ENCODE measurements at places on chromosomes 5 and 9.

GRCh38 chr9:87245271-87245670 is 252.4 kb upstream of the DAPK1 start:
- DNase-seq: no peak

- no peak for DNase-seq
These were observed 83.3 kb upstream of the ZBTB43 start for GRCh38 chr9:126721564-126721981.

GRCh38 chr5:108728566-108729241 is 19.0 kb upstream of the FER start:
- peak; percentile 49 for DNase-seq

- DNase-seq: no peak
These were observed 455.1 kb downstream of the EFNA5 start for GRCh38 chr5:107215611-107216010.

DNA sequence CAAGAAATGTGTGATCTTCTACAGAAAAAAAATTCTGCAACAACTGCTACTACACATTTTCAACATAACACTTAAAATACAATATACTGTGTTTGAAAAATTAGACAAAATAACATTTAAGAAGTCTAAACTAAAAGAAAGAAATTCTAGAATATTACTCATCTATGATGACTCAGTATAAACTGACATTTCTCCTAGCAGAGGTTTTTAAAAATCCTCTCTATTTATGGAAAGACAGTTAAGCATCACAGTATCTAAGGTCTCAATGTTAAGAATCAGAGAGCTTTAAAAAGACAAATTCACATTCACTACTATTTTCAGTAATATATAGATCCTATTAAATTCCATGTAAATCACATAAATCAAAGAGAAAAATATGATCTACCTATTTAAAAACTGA is 61.3 kb downstream of the NR2F1-AS1 start:
- DNase-seq: no peak

- DNase-seq: no peak
These were observed 112.8 kb downstream of the CMYA5 start for GRCh38 chr5:79802406-79802805.

- DNase-seq: no peak
These were observed 532.7 kb upstream of the GRAMD2B start for GRCh38 chr5:125890511-125890931.

DNA sequence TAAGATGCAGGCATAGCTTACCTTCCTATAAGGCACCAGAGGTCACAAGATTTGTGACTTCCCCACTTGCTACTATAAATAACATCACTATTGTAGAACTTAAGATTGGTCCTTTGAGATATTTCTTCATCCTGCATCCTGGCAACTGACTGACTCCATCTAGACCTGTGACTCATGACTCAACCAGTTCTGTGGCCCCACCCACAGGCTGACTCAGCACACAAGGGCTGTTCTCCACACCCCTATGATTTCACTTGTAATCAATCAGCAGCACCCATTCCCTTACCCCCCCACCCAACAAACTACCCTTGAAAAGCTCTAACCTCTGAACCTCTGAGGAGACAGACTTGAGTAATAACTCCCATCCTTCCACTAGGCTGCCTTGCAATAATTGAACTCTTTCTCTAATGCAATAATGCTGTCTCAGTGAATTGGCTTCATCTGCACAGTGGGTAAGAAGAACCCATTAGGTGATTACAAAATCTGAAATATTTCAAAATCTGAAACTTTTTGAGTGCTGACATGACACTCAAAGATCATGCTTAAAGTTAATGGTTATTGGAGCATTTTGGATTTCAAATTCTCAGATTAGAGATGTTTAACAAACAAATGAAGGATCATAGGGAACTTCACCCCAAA is 296.7 kb downstream of the ARL15 start:
- peak; percentile 54 for DNase-seq

DNA sequence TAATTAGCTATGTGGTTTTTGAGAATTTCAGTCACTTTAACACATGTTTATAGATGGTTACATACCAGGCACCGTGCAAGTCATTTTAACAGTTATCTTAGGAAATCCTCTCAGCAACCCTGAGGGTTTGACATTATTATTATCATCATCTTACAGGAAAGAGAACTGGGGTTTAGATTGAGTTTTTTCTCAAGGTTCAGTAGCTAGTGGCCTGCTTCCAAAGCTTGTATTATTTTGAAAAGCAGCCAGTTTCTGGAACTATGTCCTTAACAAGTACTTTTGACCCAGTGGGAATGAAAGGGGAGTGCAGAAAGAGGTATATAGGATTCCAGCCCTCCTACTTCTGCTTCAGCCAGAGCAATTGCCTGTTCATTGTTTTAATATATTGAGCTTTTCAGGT is 157.5 kb downstream of the COMMD10 start:
- no peak for DNase-seq

DNA sequence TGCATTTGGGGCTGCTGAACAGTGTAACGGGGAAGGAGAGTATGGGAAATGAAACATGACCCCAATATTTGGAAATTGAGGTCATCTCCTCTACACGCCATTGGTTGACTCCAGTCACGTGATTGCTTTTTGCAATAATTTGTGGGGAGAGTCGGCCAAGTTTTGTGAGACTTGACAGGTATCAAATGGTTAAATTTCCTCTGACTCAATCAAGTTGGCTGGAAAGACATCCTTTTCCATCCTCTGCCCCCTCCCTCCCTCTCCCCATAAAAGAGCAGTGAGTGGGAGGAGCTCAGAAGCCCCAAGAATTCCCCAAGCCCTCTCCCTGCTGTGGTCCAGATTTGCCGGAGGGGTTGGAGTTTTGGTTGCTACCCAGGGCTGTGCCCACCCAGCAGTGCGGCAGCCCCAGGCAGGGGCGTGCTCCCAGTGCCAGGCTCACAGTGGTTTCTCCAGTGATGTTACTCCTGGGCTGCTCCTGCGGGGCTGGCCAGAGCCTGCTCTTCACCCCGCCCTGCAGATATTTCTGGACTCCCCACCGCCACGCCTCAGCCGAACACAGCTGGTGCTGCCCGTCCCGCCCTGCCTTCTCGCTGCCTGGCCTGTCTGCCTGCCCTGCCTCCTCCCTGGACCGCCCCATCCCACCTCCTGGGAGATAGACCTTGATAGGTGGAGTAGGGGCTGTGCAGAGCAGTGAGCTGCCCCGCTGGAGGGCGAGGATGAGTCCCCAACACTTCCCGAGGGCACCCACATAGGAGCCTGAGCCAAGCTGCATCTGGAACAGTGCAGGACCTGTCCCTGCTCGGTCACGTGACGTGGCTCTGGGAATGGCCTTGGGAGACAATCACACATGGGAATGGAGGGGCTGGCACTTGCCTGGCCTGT is 3.4 kb downstream of the COL5A1 start:
- no peak for DNase-seq

GRCh38 chr5:139415221-139415861 is 11.5 kb upstream of the SPATA24 start:
- no peak for DNase-seq

DNA sequence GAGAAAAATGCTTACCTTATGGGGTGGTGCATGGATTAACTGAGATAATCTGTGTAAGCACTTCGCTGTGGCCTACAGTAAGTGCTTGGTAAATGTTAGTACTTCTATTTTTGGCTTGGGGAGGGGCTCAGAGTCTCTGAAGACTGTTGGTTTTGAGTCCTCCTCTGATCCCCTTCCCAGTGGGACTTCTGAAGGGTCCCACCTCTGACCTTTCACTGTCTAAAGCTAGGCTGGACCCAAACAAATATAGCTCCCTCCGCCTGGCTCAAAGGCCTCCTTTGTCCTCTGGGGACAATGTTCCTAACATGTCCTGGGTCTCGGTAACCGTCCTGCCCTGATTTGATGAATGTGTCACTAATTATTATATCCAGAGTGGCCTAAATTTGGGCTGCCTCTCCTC is 34.8 kb downstream of the CAMK2A start:
- no peak for DNase-seq

DNA sequence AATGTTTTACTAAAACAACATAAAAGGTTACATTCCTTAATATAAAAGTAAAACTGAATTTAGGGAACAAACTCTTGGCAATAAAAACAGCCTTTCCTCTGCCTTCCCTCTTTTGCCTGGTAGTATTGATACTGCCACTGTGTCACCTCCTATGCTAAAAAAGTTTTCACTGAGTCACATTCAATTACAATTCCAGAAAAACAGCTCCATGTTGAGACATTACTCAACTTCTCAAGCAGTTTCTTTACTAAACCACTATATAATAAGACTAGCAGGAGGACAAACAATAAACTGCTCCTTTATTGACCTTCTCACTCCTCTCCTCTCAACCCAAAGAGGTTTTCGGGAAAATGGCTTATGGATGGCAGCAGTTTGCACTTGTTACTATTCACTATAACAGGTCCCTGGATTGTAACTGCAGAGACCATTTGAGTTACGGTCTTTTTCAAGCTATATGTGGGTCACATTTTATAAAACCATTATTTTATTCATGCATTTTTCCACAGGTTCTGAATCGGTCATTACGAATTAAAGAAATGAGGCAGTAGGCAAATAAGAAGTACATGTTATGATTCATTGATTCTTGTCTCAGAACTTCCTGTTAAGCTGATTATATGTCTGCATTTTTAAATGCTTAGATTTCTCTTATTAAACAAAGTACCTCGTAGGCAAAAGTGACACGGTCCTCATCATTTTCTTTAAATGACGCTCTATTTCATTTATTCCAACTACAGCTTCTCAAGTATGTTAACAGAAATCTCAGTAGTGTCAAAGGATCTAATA is 2.1 kb downstream of the ZDHHC21 start:
- no peak for DNase-seq

GRCh38 chr5:94184870-94185269 is 433.5 kb downstream of the KIAA0825 start:
- DNase-seq: no peak

GRCh38 chr5:35067985-35068384 is 20.2 kb upstream of the AGXT2 start:
- DNase-seq: no peak

- no peak for DNase-seq
These were observed 190.8 kb upstream of the BRINP1 start for GRCh38 chr9:119559986-119560385.

GRCh38 chr9:70387663-70388062 is 26.8 kb downstream of the KLF9 start:
- no peak for DNase-seq

- DNase-seq: peak; percentile 7
These were observed 160.0 kb downstream of the RMI1 start for GRCh38 chr9:84140535-84141101.

- peak; percentile 80 for DNase-seq
These were observed at the start of gene C9orf72 for GRCh38 chr9:27572918-27573633. C9orf72 (minus strand) TSS chr9:27573481; CDS start chr9:27567120, 6,361 bp downstream.

GRCh38 chr5:171893290-171893886 is 107.8 kb downstream of the SMIM23 start:
- DNase-seq: no peak

- DNase-seq: no peak
These were observed 264.7 kb downstream of the TRIM32 start for GRCh38 chr9:116951588-116952435.

GRCh38 chr5:83891261-83891660 is 170.6 kb upstream of the HAPLN1 start:
- no peak for DNase-seq

DNA sequence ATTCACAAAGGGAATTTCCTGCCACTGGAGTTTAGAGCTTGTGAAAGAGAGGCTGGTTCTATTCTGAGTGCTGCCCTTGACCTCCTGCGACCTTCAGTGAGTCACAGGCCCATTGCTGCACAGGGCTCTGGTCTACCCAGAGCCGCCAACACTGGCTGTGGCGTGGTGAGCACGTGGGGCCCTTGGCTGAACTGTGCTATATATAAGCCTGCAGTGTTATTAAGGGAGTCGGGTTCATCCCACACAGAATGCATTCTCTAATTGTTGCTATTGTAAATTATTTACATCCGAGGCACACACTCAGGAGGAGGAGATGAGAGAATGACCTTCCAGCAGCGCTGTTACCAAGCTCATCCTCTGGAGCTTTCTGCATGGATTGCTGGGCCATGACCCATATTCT is 47.1 kb downstream of the BRINP1 start:
- DNase-seq: no peak

GRCh38 chr5:138445547-138446271 is 6.9 kb downstream of the REEP2 start:
- peak; percentile 44 for DNase-seq

DNA sequence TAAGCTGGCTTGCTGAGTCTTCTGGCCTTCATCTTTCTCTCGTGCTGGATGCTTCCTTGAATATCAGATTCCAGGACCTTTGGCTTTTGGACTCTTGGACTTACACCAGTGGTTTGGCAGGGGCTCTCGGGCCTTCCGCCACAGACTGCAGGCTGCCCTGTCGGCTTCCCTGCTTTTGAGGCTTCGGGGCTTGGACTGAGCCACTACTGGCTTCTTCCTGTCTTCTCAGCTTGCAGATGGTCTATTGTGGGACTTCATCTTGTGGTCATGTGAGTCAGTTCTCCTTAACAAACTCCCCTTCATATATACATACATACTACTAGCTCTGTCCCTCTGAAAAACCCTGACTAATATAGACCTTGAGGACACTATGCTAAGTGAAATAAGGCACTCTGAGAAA is 78.3 kb upstream of the SSBP2 start:
- DNase-seq: no peak

DNA sequence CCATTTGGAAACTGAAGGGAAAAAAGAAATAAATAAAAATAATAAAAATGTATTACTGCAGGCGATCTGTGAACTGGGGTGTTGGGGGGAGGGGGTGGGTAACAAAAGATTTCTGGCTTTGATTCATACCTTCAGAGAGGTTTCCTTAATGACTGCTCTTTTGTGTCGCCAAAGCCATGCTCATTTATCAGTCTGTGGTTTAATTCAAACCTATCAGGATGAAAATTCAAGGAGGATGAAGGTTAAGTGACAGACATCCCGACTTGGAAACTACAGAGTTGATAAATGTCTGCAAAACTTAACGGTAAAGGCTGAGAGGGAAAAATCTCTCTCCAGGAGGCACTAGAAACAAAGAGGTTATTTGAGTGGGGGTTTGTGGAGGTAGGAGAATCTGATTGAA is 278.2 kb downstream of the PSAT1 start:
- no peak for DNase-seq

DNA sequence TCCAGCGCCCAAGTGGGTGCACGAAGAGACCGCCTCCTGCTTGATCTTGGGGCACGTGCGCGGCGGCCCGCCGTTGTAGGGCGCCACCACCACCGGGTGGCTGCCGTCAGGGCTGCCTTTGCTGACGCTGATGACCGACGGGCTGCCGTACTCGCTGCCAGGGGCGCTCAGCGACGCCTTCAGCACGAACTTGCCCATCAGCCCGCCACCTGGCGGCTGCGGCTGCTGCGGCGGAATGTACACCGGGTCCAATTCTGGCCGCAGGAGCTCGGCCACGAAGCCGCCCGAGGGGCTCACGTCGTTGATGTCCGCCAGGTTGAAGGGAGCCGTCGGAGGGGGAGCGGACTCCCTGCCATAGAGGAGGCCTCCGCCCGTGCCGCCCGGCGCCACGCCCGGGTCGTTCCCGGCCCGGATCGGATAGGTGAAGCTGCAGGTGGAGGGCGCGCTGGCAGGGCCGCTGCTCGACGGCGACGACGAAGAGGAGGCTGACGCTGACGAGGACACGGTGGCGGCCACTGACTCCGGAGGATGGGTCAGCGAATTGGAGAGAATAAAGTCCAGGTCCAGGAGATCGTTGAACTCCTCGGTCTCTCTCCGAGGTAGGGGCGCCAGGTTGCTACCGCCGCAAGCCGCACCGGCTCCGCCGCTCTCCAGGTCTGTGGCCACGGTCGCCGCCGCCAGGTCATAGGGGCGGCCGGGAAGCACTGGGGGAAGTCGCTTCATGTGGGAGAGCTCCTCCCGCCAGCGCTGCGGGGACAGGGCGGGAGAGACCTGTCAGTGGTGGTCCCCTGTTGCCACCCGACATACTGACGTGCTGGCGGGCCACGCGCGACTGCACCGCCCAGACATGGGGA is 1.8 kb downstream of the KLF4 start:
- DNase-seq: peak; percentile 63
